ENCODE measurements at places on chromosomes 2 and 18.
A peak's percentile ranks its signal among the peaks of the same experiment; 100 is the strongest.

DNA sequence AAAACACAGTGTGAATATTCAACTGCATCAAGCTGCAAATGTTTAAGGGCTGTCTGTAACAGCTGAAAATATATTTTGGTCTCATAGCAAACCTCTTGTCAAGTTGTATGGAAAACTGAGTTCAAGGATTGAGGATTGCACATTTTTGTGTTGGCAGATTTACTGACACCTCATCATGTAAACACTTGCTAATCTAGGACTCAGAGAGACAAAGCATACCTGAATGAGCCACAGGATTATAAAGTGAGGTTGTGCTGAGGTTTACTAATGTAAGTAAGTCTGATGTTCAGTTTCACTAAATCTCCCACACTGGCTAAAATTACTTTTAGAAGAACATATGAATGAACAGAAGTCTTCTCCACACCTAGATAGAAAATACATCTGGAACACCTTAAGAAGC lies 1993.1 kb upstream of the CELF4 start:
- H3K4me3 ChIP-seq = no peak overlapping the region
- no peak overlapping the region for H3K27ac ChIP-seq
- no peaks in the 10 kb centered on the region for H3K36me3 ChIP-seq
- DNase-seq = no peak
- H3K4me1 ChIP-seq = no peaks in the 10 kb centered on the region

DNA sequence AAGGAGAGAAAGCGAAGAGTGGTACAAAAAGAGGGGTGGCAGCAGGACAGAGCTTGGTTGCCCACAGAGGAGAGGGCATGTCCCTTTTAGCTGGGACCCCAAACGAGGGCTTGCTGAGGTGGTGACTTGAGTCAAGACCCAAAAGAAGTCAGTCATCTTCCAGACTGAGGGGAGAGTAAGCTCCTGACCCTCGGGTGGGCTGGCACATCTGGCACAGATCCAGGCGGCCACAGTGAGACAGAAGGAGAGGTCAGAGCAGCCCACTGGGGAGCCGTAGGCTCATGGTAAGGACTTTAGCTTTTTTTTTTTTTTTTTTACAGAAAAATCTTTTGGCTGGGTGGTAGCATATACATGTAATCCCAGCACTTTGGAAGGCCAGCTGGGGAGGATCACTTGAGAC lies 77.9 kb upstream of the ST6GAL2 start:
- H3K27ac ChIP-seq = no peak overlapping the region
- H3K27me3 ChIP-seq = no peaks in the 10 kb centered on the region
- no peak for DNase-seq
- no peak overlapping the region for H3K4me3 ChIP-seq

GRCh38 chr18:24089515-24090337 lies 49.1 kb upstream of the CABYR start:
- DNase-seq = no peak
- no peak overlapping the region for H3K27ac ChIP-seq
- H3K36me3 ChIP-seq = no peaks in the 10 kb centered on the region
- no peak overlapping the region for H3K4me3 ChIP-seq
- no peaks in the 10 kb centered on the region for H3K4me1 ChIP-seq
- H3K27me3 ChIP-seq = no peaks in the 10 kb centered on the region

- no peaks in the 10 kb centered on the region for H3K27me3 ChIP-seq
- H3K4me3 ChIP-seq = no peak overlapping the region
- no peak for DNase-seq
- H3K4me1 ChIP-seq = no peaks in the 10 kb centered on the region
These were observed 61.2 kb downstream of the FEZ2 start for GRCh38 chr2:36536776-36537175.

DNA sequence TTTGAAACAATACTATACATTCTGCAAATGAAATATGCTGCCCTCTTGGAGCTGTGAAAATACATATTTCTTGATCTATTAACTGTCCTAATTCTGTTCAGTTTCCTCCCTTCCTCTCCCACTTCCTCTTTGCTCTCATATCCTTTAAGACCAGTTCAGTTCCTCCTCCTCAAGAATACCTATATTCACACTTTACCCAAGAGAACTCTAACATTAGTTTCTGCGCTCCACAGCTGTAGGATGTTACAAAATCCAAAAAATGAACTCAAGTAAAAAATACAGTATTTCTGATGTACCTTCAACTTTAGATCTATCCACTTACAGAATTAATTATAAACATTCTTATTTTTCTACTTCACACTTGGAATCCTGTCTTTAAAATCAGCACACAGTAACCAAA lies 5.4 kb downstream of the ITSN2 start:
- no peak for DNase-seq
- no peak overlapping the region for H3K4me3 ChIP-seq
- H3K27ac ChIP-seq = no peak overlapping the region

GRCh38 chr2:240230291-240230931 lies 90.0 kb upstream of the OTOS start:
- peaks cover 3% of the 10 kb centered on the region for H3K4me1 ChIP-seq
- no peaks in the 10 kb centered on the region for H3K27me3 ChIP-seq
- H3K4me3 ChIP-seq = no peak overlapping the region
- peak; percentile 28 for DNase-seq
- no peaks in the 10 kb centered on the region for H3K36me3 ChIP-seq

GRCh38 chr2:151191001-151191400 lies 70.7 kb downstream of the RBM43 start:
- DNase-seq = no peak
- H3K27me3 ChIP-seq = no peaks in the 10 kb centered on the region

DNA sequence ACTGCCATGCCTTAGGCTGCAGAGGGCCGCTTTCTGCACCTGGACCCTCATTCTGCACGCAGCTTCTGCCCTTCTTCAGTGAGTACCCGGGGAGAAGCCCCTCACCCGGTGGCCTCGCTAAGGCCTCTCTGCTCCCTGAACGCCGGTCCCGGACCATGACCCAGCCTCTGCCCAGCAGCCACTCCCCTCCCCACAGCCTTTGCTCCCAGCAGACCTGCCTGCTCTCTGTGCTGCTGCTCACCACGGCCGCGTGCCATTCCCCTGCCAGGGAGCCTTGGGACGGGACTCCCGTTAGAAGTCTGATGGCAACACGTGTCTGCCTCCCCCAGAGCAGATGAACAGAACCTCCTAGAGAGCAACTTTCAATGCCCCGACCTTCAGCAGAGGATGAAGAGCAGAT lies 282.8 kb downstream of the NDUFA10 start:
- no peaks in the 10 kb centered on the region for H3K4me1 ChIP-seq
- H3K36me3 ChIP-seq = no peaks in the 10 kb centered on the region
- no peaks in the 10 kb centered on the region for H3K27me3 ChIP-seq
- no peak for DNase-seq
- H3K4me3 ChIP-seq = no peak overlapping the region

- no peak overlapping the region for H3K27ac ChIP-seq
- H3K4me3 ChIP-seq = no peak overlapping the region
- H3K27me3 ChIP-seq = no peaks in the 10 kb centered on the region
- H3K4me1 ChIP-seq = no peaks in the 10 kb centered on the region
These were observed 79.7 kb downstream of the CCBE1 start for GRCh38 chr18:59617468-59617932.

DNA sequence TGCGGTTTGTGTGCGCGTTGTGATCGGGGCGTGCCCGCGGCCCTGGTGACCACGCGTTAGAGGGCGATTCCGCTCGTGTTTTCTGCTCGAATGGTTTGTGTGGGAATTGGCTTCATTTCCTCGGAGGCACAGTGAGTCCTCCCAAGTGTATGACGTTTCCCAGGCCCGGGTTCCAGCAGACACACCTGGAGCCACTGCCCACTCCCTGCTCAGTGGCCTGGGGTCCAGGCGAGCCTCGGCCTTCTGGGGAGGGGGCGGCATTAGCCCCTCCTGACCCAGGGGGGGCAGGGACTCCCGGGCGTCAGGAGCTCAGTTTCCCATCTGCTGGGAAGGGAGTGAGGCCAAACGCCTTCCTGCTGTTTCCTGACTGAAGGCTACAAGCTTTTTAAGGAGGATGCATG lies 92.1 kb downstream of the NFATC1 start:
- no peak overlapping the region for H3K4me3 ChIP-seq
- DNase-seq = peak; percentile 45
- no peak overlapping the region for H3K27ac ChIP-seq
- H3K27me3 ChIP-seq = no peaks in the 10 kb centered on the region
- H3K36me3 ChIP-seq = no peaks in the 10 kb centered on the region

All from breast epithelium (tissue), 4 donors.